ENCODE measurements at places on chromosomes 13 and 19.
A peak's percentile ranks its signal among the peaks of the same experiment; 100 is the strongest.

- no peak for DNase-seq
Measured at GRCh38 chr13:47484548-47484947, 516.5 kb downstream of the SUCLA2 start.

- no peak for DNase-seq
Measured at GRCh38 chr13:109874484-109875454, 88.4 kb upstream of the IRS2 start.

GRCh38 chr19:1402411-1403070, 1.2 kb upstream of the GAMT start:
- no peak for DNase-seq

- no peak for DNase-seq
Measured at GRCh38 chr19:620166-620862, 13.0 kb downstream of the POLRMT start.

- DNase-seq = no peak
Measured at GRCh38 chr13:71828117-71828516, 38.9 kb downstream of the DACH1 start.

- DNase-seq = no peak
Measured at GRCh38 chr19:13094106-13094504, 8.6 kb downstream of the LYL1 start.

DNA sequence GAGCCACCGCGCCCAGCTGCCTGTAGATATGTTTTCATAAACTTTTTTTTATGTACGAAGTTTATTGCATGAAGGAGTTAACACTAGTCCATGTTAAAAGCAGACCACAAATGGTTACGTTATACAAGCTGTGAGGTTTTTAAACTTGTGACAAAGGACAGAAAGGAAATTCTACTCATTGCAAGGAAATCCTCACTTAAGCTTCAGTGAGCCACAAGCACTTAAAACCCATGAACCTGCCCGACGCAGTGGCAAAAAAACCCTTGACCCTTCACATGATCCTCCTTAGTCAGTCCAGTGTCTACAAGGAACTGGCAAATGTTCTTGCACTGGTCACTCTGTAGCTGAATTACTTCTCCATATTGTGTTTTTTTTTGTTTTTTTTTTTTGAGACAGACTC, 4.2 kb downstream of the MPND start:
- DNase-seq = no peak

DNA sequence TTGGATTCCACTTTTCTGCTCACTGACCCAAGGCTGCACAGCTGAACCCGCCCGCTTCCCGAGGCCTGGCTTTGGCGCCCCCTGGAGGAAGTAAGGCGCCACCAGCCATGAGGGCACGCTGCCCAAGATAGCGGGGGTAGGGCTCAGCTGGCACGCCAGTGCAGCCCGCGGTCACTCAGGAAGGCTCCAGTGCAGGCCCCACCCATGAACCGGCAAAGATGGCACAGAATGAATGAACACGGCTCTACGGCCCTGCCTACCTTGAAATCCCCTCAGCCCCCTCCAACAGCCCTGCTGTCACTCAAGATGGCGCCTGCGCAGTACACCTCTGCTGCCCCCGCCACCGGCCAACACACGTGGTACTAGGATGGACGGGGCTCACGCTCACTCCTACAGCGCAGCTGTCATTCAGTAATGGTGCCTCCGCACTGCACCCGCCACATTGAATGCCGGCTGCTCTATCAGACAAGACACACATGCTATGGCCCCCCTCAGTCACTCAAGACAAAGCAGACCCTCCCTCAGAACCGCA, 3.0 kb downstream of the PEG3 start:
- no peak for DNase-seq

DNA sequence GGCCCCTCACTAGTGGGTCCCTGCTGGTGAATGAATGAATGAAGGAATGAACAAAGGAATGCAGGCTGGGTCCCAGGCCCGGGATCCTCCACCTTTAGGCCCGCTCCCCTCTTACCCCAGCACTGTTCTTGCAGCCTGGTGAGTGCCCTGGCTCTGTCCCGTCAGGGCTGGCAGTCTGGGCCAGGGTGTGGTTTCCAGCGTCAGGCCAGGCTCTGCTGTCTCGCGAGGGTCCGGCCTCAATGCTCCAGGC, 317 bp downstream of the LYL1 start:
- no peak for DNase-seq

GRCh38 chr19:10379880-10380312, 476 bp downstream of the TYK2 start:
- no peak for DNase-seq

- peak; percentile 47 for DNase-seq
Measured at GRCh38 chr19:33298146-33298911, 4.0 kb downstream of the CEBPA start.

DNA sequence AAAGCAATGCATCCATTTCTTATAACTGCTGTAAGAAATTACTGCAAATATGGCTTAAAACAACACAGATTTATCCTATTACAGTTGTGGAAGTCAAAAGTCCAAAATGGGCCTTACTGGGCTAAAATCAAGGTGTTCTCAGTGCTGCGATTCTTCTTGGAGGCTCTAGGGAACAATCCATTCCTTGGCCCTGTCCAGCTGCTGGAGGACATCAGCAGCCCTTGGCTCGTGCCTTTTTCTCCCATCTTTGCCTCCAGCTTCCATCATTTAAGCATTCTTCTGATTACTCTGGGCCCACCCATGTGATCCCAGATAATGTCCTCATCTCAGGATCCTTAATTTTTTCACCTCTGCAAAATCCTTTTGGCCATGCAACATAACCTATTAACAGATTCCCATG, 607.1 kb downstream of the DCT start:
- no peak for DNase-seq

DNA sequence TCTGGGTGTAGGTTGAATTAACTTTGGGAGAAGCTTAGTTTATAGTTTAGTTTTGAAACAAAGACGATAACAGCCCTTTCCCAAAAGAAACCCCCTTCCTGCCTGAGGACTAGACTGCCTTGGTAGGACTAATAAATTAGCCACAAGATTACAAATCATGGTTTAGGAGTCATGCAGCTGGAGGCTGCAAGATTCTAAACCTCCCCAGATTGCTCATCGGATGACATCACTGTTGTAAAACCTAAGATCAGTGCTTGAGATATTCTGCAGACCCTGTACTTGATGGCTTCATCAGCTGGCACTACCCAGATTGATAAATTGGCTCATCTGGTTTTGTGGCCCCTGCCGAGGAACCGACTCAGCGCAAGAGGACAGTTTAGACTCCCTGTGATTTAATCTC, 35.9 kb upstream of the MPHOSPH8 start:
- DNase-seq = no peak

GRCh38 chr13:59086147-59086546, 1077.6 kb downstream of the DIAPH3 start:
- no peak for DNase-seq

DNA sequence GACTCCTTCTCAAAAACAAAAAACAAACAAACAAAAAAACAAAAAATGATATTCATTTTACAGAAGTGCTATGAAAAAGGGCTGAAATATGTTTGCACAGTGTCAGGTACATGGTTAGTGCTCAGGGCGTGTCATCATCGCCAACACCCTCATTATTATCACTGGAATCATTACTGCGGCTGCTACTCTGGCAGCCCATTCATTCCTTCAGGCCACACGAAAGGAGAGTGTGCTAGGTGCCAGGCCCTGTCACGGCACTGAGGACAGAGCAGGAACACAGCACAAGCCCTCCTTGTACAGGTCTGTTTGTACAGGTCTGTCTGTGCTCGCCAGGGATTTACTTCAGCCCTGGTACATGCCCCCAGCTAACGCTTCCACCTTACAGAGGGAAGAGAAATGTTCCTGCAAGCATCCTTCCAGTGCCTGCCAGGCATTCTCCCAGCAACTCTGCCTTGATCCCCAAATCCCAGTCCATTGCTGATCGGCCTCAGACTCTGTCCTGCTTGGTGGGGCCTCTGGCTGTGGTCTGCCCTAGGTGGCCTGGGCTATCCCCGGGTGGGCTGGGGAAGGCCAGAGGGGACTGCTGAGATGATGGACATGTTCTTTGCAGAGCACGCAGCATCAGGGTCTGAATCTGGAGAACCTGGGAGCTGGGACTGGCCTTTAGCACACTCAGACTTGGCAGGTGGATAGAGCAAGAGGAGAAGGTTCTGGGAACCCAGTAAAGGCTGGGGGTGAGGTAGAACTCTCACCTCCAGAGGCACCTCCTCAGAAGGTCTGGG, 210.7 kb downstream of the URI1 start:
- no peak for DNase-seq

DNA sequence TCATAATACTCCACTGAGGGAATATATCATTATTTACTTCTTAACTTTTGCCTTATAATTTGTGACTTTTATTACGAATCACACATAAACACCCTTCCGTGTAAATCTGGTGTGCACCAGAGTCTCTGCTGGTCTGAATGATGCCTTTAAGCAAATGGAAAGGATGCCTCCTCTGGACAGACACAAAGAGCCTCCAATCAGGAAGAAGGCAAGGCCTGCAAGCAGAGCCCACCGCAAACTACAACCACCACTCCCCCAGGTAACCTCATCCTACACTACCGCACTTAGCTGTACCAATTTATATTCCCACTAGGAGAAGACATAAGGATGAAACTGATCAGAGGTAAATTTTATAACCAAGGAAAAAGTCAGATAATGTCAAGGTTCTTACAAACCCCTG, 137.6 kb downstream of the KLF12 start:
- DNase-seq = no peak

GRCh38 chr19:5137571-5138124, 168.7 kb downstream of the KDM4B start:
- DNase-seq = peak; percentile 95

DNA sequence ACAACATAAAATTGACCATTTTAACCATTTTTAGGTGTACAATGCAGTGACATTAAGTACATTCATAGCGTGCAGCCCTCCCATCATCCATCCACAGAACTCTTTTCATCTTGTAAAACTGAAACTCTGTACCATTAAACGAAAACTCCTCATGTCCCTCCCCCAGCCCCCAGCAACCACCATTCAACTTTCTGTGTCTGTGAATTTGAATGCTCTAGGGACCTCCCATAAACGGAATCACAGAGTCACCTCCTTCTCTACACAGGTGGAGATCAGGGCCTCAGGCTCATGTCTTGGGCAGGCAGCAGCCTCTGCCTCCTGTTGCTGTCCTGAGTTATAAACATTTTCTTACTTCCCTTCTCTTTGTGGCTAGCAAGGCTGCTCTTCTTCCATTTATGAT, 7.3 kb upstream of the CCNE1 start:
- no peak for DNase-seq

DNA sequence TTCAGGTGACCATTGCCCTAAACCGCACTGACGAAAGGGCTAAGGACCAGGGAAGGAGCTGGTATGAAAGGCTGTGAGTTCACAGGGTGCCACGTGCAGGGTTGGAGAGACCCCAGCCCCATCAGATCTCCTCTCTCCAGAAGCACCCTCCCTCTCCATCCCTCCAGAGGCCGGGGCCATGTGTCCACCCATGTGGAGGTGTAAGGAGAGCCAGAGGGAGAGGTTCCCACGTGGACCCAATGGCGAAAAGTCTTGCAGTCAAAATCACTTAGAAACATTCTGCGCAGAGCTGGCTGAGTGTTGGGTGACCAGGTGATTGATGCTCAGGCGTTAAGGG, 168.3 kb downstream of the COL4A1 start:
- DNase-seq = no peak

- peak; percentile 96 for DNase-seq
Measured at GRCh38 chr19:48674921-48675824, 2.4 kb upstream of the NTN5 start.

DNA sequence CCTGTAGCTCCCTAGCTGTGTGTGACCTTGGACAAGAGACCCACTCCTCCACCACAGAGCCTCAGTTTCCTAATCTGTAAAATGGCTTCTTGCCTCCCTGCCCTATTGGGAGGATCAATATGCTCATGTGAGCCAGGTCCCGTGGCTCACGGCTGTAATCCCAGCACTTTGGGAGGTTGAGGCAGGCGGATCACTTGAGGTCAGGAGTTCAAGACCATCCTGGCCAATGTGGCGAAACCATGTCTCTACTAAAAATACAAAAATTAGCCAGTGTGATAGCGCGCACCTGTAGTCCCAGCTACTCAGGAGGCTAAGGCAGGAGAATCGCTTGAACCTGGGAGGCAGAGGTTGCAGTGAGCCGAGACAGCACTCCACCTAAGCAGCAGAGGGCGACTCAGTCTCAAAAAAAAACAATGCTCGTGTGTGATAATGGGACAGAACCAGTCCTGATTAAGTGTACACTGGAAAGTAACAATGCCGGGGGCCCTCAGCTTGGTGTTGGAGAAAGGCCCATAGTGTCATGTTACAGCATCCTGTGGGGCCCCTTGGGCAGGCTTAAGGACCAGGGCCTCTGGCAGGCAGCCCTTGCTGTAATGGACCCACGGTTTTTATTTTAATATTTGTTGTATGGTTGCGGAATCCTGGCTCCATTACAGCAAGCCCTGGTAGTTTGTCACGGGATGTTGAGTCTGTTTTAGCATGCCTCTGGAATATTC, 6.8 kb downstream of the RPS11 start:
- no peak for DNase-seq

GRCh38 chr19:6069268-6069791, 41.0 kb downstream of the RFX2 start:
- no peak for DNase-seq

DNA sequence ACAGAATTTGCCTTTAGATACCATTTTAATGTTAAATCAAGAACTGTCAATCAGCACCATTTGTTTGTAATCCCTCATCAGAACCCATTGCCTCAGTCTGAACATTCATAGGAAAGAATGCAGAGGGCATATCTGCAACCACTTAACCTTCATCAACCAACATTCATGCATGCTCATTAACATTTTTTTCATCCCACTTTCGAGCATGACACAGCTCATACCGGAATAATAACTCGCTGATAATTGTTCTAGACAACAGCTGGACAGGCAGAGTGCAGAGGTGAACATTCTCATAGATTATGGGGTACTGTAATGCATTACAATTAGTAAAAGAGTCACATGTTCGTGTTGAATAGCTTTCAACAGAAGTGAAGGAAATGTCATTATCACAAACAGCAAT, 216.8 kb downstream of the DIAPH3 start:
- DNase-seq = no peak

DNA sequence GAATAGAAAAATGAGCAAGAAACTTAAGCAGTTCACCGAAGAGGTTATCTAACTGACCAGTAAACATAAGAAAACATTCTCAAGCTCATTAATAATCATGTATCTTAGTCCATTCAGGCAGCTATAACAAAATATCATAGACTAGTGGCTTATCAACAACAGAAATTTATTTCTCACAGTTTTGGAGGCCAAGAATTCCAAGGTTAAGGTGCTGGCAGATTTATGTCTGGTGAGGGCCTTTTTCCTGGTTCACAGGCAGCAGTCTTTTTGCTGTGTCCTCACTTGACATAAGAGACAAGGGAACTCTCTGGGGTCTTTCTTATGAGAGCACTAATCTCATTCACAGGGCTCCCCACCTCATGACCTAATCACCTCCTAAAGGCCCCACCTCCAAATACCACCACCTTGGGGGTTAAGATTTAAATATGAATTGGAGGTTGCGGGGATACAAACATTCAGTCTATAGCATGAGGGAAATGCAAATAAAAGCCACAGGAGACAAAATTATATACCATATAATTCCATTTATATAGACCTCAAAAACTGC, 123.6 kb downstream of the ZAR1L start:
- no peak for DNase-seq
